ENCODE measurements at places on chromosomes 3 and 15. TPM values are rescaled to one million over a fixed set of nuclear protein-coding genes. Genes with fewer than 3 reads are reported as not detected.
A peak's percentile ranks its signal among the peaks of the same experiment; 100 is the strongest.

The FAH gene
- 25.3 TPM for total RNA-seq

The ZNF35 gene
- 9.9 TPM for total RNA-seq

The GFM1 gene
- 53.9 TPM for total RNA-seq

The CCR9 gene
- total RNA-seq: not detected

The PLCB2 gene
- total RNA-seq: 0.15 TPM

The ASB14 gene
- not detected for total RNA-seq

The GCNT3 gene
- not detected for total RNA-seq

The OXTR gene
- total RNA-seq: 0.63 TPM

The VWA5B2 gene
- not detected for total RNA-seq

GRCh38 chr15:57503911-57504598, 87.6 kb upstream of the MYZAP start:
- H3K4me3 ChIP-seq: no peak overlapping the region
- no peaks in the 10 kb centered on the region for H3K36me3 ChIP-seq

DNA sequence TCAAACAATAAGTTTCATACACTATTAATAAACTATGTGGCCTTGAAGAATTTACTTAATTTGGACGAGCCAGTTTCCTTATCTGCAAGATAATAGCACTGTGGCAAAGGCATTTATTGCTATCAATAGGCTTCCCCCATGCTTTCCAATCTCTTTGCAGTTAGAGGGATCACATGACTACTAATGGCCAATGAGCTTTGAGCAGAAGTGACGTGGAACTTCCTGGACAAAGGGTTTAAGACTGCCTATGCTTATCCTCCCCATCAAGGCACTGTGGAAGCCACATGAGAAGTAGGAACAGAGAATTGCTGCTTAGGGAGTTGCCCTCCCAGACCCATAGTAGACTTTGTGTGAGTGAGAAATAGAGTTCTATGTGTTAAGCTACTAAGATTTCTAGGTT, 16.7 kb upstream of the ZMAT3 start:
- H3K27me3 ChIP-seq: no peaks in the 10 kb centered on the region
- no peaks in the 10 kb centered on the region for H3K36me3 ChIP-seq
- H3K4me1 ChIP-seq: no peaks in the 10 kb centered on the region
- no peak overlapping the region for H3K4me3 ChIP-seq
- DNase-seq: no peak

GRCh38 chr3:88141458-88142083, 8.2 kb upstream of the C3orf38 start:
- H3K27ac ChIP-seq: peak overlapping the region; percentile 39
- peaks cover 12% of the 10 kb centered on the region for H3K4me1 ChIP-seq
- H3K4me3 ChIP-seq: no peak overlapping the region
- peaks cover 44% of the 10 kb centered on the region for H3K36me3 ChIP-seq
- peak; percentile 31 for DNase-seq
- H3K27me3 ChIP-seq: no peaks in the 10 kb centered on the region

GRCh38 chr3:34919025-34919424, 720.3 kb upstream of the ARPP21 start:
- H3K36me3 ChIP-seq: no peaks in the 10 kb centered on the region
- no peaks in the 10 kb centered on the region for H3K27me3 ChIP-seq
- DNase-seq: no peak
- no peaks in the 10 kb centered on the region for H3K4me1 ChIP-seq
- no peak overlapping the region for H3K27ac ChIP-seq

GRCh38 chr3:183303690-183304089, 50.6 kb downstream of the B3GNT5 start:
- H3K27me3 ChIP-seq: no peaks in the 10 kb centered on the region
- peaks cover 24% of the 10 kb centered on the region for H3K4me1 ChIP-seq
- peaks cover 9% of the 10 kb centered on the region for H3K36me3 ChIP-seq
- H3K4me3 ChIP-seq: no peak overlapping the region

- peaks cover 38% of the 10 kb centered on the region for H3K36me3 ChIP-seq
- peaks cover 6% of the 10 kb centered on the region for H3K4me1 ChIP-seq
- no peak for DNase-seq
- no peak overlapping the region for H3K27ac ChIP-seq
Observed at GRCh38 chr3:172227340-172228035, 188.1 kb downstream of the FNDC3B start.

- H3K27me3 ChIP-seq: no peaks in the 10 kb centered on the region
- no peaks in the 10 kb centered on the region for H3K4me1 ChIP-seq
- no peak for DNase-seq
- peaks cover 55% of the 10 kb centered on the region for H3K36me3 ChIP-seq
- no peak overlapping the region for H3K4me3 ChIP-seq
Observed at GRCh38 chr15:41396111-41396510, 6.2 kb downstream of the NDUFAF1 start.

DNA sequence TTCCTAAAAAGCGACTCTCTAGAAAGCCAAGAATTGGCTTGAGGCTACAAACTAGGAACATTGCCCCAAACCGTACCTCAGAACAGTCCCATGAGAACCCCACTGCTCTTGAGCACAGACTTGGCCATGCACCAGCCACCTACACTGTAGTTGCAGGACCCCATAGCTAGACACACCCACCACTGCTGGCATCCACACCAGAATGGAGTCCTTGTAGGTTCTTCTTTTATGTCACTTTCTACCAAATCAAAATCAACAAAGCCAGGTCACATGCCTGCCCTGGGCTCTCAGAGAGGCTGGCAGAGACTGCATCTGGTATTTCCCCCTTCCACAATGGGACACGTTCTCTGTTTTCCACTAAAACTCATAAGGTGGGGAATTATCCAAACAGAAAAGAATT, 290.5 kb downstream of the SHOX2 start:
- H3K4me1 ChIP-seq: no peaks in the 10 kb centered on the region
- H3K27me3 ChIP-seq: no peaks in the 10 kb centered on the region
- H3K36me3 ChIP-seq: no peaks in the 10 kb centered on the region

- H3K36me3 ChIP-seq: peaks cover 6% of the 10 kb centered on the region
- peak overlapping the region; percentile 86 for H3K27ac ChIP-seq
- peaks cover 30% of the 10 kb centered on the region for H3K4me1 ChIP-seq
- no peak overlapping the region for H3K4me3 ChIP-seq
- peak; percentile 27 for DNase-seq
- H3K27me3 ChIP-seq: no peaks in the 10 kb centered on the region
Observed at GRCh38 chr3:139533781-139534454, 5.6 kb downstream of the RBP1 start.

DNA sequence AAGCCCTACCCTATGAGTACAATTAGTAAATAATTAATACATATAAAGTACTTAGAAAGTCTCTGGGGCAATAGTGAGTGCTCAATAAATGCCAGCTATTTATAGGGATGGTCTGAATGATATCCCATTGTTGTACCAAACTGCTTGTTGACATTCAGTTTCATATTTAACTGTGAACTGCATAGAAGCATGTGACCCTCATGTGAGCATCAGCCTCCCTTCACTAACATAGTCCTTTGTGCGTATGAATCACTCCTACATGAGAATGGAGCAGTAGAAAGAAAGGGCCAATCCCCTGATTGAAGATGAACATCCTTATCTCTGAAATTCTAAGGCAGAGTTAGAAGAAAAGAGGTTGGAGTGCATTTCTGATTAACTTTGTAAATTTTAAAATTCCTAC, 68.7 kb upstream of the ATP10A start:
- H3K27ac ChIP-seq: no peak overlapping the region
- no peak overlapping the region for H3K4me3 ChIP-seq
- H3K27me3 ChIP-seq: no peaks in the 10 kb centered on the region
- no peaks in the 10 kb centered on the region for H3K4me1 ChIP-seq

DNA sequence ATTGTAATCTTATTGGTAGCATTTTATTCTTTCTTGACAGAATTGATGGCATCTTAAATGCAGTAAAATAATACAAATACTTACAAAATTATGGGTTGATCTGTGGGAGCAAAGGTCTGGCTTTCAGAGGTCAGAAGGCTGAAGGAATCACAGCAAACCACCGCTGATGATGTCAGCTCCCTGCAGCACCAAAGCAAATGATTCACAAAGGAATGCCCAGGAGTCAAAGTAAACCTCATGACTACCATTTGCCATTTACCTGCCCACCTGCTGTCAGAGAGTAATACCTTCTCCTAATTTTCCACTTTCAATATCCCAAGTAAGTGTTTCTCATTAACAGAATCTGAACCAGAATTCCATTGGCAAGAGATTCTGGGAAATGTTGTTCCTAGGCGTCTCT, 46.1 kb downstream of the CPA3 start:
- H3K27me3 ChIP-seq: peaks cover 94% of the 10 kb centered on the region
- H3K4me3 ChIP-seq: no peak overlapping the region
- H3K36me3 ChIP-seq: no peaks in the 10 kb centered on the region

- no peaks in the 10 kb centered on the region for H3K27me3 ChIP-seq
- peaks cover 71% of the 10 kb centered on the region for H3K4me1 ChIP-seq
- DNase-seq: peak; percentile 96
- peak overlapping the region; percentile 90 for H3K27ac ChIP-seq
Observed at GRCh38 chr15:67146875-67147381, 81.5 kb downstream of the SMAD3 start.

GRCh38 chr3:73026111-73026759, 29.6 kb downstream of the PPP4R2 start:
- no peaks in the 10 kb centered on the region for H3K27me3 ChIP-seq
- H3K36me3 ChIP-seq: peaks cover 8% of the 10 kb centered on the region
- peaks cover 43% of the 10 kb centered on the region for H3K4me1 ChIP-seq
- H3K27ac ChIP-seq: no peak overlapping the region

DNA sequence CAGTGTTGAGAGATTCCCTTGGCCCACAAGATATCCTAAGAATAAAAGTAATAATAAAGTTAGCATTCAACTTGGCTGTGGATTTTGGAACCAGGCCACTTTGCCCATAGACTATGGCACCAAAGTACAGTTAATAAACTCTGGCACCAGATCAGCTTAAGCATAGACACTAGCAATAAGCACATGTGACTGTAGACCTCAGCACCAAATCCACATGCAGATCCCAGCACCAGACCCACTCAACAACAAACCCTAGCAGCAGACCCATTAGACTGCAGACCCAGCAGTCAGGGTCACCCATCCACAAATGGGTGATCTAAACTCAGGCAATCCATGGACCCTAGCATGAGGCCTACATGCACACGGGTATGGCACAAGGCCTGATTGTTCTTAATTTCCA, 384.8 kb upstream of the CADM2 start:
- no peak for DNase-seq
- no peaks in the 10 kb centered on the region for H3K27me3 ChIP-seq
- peaks cover 3% of the 10 kb centered on the region for H3K36me3 ChIP-seq

DNA sequence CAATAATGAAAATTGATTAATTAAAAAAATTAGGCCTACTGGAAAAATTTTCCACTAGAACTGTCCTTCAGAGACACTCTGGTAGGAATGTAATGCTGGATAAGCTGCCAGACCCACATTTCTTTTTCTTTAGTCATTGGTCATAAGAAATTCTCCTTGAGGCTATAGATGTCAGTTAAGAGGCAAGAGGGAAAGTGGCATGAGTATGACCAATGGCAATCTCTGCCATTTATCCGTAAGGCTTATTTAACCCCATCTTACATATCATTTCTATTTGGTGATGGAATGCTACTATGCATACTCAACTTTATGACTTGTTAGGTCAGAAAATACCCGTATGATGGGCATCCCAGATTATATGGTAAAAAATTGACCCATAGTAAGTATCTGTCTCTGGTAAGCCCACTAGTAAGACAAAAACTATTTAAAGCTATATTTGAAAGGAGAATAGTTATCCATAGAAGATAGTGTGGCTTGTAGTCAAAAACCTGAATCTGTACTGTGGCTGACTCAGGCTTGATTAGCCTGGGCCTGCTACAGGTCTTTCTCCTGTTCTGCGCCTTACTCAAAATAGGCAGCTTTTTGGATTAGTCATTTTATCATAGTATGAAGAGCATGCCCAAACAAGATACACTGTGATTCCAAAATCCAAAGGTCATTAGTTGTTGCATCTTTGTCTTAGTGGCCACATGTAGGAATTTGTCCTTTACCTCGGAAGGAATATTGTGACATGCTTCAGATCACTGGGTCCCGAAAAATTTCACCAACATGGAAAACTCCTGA, 314.7 kb downstream of the PYDC2 start:
- H3K4me3 ChIP-seq: no peak overlapping the region
- H3K27ac ChIP-seq: peak overlapping the region; percentile 80
- H3K36me3 ChIP-seq: no peaks in the 10 kb centered on the region
- H3K27me3 ChIP-seq: no peaks in the 10 kb centered on the region
- peaks cover 19% of the 10 kb centered on the region for H3K4me1 ChIP-seq
- peak; percentile 63 for DNase-seq

DNA sequence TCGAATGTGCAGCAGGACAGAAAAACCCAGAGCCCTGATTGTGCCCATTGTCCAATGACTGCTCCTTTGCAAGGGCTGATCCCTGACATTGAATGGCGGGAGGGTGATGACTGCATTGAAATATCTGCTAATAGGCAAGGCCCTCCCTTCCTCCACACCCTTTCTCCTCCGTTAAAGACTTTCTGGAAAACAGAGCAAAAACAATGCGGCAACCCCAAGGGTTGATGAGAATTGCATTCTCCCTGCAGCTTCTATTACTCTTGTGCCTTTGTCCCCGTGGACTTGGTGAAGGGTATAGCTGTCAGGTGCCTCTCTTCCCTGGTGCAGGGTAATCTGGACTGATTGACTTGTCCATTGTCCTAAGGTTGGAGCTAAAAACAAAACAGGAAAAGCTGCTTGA, 71.8 kb downstream of the THSD4 start:
- no peaks in the 10 kb centered on the region for H3K36me3 ChIP-seq
- no peak overlapping the region for H3K27ac ChIP-seq
- H3K4me1 ChIP-seq: no peaks in the 10 kb centered on the region
- DNase-seq: no peak
- no peaks in the 10 kb centered on the region for H3K27me3 ChIP-seq
- no peak overlapping the region for H3K4me3 ChIP-seq

DNA sequence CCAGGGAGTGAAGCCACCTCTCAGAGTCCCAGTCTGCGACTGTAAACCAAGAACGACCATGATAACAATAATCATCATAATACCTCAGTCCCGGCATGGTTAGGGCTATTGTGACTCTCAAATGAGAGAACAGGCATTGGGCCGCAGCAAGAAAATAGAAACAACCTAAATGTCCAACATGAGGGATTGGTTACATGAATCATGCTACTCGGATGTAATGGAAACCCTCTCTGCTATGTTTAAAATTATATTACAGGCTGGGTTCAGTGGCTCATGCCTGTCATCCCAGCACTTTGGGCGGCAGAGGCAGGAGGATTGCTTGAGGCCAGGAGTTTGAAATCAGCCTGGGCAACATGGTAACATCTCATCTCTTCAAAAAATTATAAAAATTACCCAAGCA, 2.8 kb downstream of the CPN2 start:
- no peak for DNase-seq
- H3K4me3 ChIP-seq: no peak overlapping the region
- H3K27me3 ChIP-seq: no peaks in the 10 kb centered on the region
- no peak overlapping the region for H3K27ac ChIP-seq
- H3K36me3 ChIP-seq: no peaks in the 10 kb centered on the region

Measured in MCF 10A (cell line).